HT-29 (cell line): ENCODE measurements at places on chromosomes 1 and 21. TPM values are rescaled to one million over a fixed set of nuclear protein-coding genes. Genes with fewer than 3 reads are reported as not detected.

TAS1R1 gene
- not detected in 2 replicates for total RNA-seq

LHX8 gene
- total RNA-seq: not detected in 2 replicates

NBPF4 gene
- not detected in 2 replicates for total RNA-seq

FAM78B gene
- total RNA-seq: not detected in 2 replicates

RGS18 gene
- not detected in 2 replicates for total RNA-seq

KCNC4 gene
- 0.13 and 0.48 TPM in 2 replicates for total RNA-seq

PEAR1 gene
- 1.2 and 1.4 TPM in 2 replicates for total RNA-seq

EXOSC10 gene
- total RNA-seq: 47.6 and 50.5 TPM in 2 replicates

STPG1 gene
- 5.3 and 5.4 TPM in 2 replicates for total RNA-seq

GBP6 gene
- not detected in 2 replicates for total RNA-seq

ABCB10 gene
- total RNA-seq: 10.3 and 13.5 TPM in 2 replicates

LAD1 gene
- 216 and 238 TPM in 2 replicates for total RNA-seq

PKP1 gene
- 0.43 and 1.2 TPM in 2 replicates for total RNA-seq

MIXL1 gene
- total RNA-seq: not detected in 2 replicates

EVA1C gene
- total RNA-seq: 8.1 and 16.0 TPM in 2 replicates

KCNJ9 gene
- not detected in 2 replicates for total RNA-seq

GSTM4 gene
- 2.5 and 4.5 TPM in 2 replicates for total RNA-seq

FALEC gene
- total RNA-seq: not detected in 2 replicates

PRDX6 gene
- 107 and 112 TPM in 2 replicates for total RNA-seq

WNT2B gene
- total RNA-seq: 0.28 and 1.0 TPM in 2 replicates

AXDND1 gene
- total RNA-seq: not detected in 2 replicates

KRTAP19-8 gene
- not detected in 2 replicates for total RNA-seq

HSPA6 gene
- 0.70 and 1.1 TPM in 2 replicates for total RNA-seq

C1orf115 gene
- total RNA-seq: 0.28 and 0.60 TPM in 2 replicates

SLC30A10 gene
- not detected in 2 replicates for total RNA-seq

S100A3 gene
- 2.6 and 4.9 TPM in 2 replicates for total RNA-seq
